ENCODE measurements at places on chromosomes 6 and 20.
A peak's percentile ranks its signal among the peaks of the same experiment; 100 is the strongest.

- DNase-seq, result peak; percentile 35
Observed at GRCh38 chr20:20603339-20603990, 109.0 kb downstream of the RALGAPA2 start.

GRCh38 chr20:16944745-16945144, 196.6 kb downstream of the OTOR start:
- DNase-seq, result no peak

GRCh38 chr6:153511896-153512496, 380.9 kb upstream of the RGS17 start:
- DNase-seq, result peak; percentile 31

DNA sequence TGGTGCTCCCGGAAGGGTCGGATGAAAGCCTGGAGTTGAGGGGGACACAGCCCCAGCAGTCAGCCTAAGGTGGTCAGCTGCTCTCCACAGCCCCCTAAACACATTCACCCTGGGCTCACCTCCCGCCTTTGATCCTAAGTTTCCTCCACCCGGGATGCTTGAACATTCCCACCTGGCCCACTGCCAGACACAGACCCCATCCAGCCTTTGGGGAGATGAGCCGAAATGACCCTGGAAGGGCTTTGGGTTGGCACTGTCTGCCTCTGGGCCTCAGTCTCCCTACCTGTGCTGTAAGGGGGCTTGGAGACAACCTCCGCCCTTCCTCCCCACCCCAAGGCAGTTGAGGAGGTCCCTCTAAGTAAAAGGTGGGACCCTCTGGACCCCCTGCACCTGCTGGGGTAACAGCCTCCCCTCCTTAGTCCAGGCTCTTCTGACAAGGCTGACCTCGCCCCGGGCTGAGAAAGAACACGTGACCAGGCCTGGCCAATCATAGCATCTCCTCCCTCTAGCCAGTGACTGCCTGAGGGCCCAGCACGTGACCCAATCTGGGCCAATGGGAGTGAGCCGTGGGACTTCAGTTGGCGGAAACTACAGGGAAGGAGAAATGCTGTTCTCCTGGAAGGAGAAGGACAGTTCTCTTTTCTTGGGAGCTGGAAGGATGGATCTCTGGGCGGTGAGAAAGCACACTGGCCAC, 16.9 kb upstream of the UBE2V1 start:
- DNase-seq, result no peak

- DNase-seq, result peak; percentile 89
Observed at GRCh38 chr6:30326526-30327231, at the start of gene TRIM39. Gene TRIM39, plus strand, starts transcription at chr6:30326927. Its CDS starts 2,391 bp downstream, at chr6:30329318.

- peak; percentile 74 for DNase-seq
Observed at GRCh38 chr20:50085481-50086365, 27.2 kb downstream of the UBE2V1 start.

- no peak for DNase-seq
Observed at GRCh38 chr6:10166031-10166430, 248.8 kb downstream of the TFAP2A start.

- peak; percentile 61 for DNase-seq
Observed at GRCh38 chr6:106973018-106973835, 1.3 kb downstream of the CD24 start.

DNA sequence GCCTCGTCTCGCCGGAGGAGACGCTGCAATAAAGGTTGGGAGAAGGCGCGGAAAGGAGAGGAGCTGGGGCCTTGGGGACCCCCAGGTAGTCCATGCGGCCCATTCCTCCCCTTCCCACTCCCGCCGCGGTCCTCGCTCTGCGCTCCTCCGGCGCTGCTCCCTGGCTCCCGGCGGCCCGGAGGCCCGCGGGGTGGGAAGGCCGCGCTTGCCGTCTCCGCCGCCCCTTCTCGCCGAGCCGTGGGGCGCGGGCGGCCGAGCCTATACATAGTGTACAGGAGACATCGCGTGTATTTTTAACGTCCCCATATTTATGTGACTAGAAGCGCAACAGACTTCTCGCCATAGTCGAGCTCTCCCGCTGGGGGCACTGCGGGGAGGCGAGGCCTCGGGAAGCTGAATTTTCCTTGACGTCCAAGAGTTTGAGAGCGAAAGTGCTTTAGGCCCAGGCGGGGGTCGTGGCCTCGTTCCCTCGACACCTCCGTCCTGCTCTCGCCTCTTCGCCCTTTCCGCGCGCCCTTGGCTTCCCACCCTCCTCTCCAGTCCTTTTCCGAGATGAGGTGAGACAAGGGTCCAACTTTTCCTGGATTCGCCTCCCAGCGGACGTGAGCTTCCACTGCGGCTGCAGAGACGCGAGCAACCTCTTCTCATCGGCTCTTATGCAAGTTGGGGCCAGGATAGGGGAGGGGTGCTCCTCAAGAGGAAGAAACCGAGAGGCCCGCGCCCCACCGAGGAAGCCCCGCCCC, 29.0 kb downstream of the SLC12A5 start:
- peak; percentile 38 for DNase-seq

DNA sequence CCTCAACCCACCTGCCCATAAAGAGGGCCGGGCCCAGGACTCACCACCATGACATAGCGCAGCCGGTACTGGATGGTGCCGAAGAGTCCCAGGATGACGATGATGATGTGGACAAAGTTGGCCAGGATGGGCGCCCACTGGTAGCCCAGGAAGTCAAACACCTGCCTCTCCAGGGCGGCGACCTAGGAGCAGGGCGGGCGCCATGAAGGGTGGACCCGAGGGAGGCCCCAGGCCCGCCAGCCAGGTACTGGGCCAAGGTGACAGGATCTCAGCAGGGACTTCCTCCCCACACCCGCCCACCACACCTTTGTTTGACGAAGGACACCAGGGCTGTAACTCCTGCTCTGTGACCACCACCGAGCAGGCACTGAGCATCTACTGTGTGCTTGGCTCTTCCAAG, 4.4 kb downstream of the NKAIN4 start:
- no peak for DNase-seq

DNA sequence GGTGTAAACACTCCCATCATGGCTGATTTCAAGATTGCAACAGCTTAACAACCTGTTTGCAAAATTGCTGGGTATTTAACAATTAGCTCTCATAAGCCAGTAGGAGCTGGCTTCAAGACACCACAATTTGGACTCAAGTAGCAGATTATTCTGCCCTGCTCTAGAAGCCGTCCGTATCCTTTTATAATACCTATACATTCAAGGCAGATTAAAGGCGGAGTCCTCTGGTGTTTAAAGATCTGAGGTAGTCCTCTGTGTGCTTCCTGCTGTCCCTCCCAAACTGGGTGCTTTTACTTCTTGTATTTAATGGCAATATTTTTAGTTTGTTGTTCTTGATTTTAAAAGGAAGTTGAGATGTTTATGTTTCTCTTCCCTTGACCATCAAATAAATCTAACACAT, 62.2 kb upstream of the SOX4 start:
- DNase-seq, result no peak

DNA sequence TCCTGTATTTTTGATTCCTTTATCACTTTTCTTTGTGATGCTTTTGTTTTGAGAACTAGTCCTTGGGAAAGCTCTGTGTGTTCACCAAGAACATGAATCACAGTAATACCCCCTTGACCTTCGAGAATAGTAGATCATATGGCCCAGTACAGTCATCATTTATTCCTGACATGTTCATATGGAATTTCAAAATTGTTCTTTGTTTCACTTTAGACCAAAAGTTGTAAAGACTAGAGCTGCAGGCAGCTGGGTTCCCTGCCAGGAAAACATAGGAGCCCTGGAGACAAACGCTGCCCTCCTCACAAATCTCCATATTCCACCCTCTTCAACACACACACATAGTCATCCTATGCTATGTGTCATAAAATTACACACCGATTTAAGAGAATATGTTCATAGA, 621.2 kb upstream of the EYS start:
- no peak for DNase-seq

DNA sequence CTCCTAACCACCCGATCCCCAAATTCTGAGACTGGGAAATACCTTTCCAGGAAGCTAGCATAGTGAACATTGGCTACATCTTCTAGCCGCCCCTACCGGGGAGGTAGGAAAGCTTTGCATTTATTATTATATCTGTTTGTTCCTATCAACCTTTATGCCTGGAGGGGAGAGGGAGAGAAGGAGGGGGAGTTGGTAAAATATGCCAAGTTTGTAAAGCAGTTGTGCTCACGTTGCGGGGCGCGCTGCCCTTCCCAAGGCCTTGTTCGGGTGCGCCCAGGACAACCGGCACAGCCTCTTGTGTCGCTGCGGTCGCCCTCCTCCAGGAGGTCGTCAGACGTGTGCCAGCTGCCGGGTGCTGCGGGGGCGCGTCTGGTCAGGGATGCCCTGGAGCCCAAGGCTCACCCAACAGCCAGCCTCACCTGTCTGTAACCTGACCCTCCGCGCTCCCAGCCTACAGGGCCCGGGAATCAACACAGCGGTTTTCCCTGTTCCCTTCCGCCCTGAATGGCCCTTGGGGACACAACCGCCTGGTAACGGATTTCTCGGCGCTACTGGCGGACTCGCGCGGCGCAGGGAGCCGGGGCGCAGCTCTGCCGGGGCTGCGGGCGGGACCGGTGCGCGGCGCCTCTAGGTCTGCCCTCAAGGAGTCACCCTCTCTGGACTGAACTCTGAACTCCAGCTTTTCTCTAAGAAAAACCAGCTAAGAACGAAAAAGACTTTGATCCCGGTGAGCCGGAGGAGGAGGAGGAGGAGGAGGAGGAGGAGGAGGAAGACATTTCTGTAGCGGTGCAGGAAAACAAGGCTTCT, 1.1 kb upstream of the OVOL2 start:
- no peak for DNase-seq

All from germinal center (tissue), 1 donor.